Fibroblast of skin of scalp (primary cell): ENCODE measurements at places on chromosomes 7 and 10.
A peak's percentile ranks its signal among the peaks of the same experiment; 100 is the strongest.

DNA sequence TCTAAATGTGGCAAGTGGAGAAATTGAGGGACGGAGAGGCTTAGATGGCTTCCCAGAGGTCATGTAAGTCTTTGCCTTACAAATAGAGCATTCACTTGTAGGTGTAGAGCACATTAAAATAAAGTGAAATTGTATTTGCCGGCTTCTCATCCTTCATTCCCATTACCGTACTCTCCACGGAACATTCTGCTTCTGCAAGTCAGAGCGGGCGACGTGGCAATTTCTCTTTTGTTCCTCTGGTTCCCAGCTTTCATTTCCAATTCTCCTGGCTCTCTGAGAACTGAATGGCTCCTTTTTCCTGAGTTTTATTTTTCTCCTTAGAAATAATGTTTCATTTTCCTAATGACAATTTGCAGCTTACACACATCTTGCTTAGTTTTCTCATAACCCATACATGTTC, 51.3 kb upstream of the PFKP start:
- DNase-seq = no peak

DNA sequence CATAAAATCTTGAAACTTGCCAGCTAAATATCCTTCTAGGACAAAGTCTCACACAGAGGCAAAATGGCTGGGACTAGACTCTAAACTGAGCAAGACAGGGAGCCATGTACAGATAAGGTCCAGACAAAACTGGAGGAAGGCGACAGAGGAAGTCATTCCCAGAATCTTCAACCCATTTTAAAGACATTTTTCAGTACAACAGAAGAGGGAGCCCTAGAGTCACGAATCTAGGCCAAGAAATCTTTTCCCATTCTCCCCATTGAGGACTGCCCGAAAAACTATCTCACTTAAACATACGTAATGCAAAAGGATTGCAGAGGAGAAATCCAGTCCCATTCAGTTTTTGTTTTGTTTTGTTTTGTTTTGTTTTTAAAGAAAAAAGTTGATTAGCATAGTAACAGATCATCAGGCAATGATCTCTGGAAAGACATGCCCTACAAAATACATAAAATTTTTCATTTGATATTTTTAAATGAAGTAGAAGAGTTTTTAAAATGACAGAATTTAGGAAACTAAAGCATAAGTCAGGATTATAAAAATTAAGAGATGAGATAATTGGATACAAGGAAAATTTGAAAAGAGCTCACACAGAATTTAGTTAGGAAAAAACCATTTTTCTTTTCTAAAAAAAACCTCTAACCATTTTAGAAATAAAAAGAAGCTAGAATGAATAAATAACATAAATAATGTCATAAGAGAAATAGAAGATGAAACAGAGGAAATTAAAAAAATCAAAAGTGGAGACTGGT, 16.9 kb upstream of the PRF1 start:
- DNase-seq = peak; percentile 51

- no peak for DNase-seq
Observed at GRCh38 chr7:34417781-34418180, 240.2 kb upstream of the NPSR1 start.

DNA sequence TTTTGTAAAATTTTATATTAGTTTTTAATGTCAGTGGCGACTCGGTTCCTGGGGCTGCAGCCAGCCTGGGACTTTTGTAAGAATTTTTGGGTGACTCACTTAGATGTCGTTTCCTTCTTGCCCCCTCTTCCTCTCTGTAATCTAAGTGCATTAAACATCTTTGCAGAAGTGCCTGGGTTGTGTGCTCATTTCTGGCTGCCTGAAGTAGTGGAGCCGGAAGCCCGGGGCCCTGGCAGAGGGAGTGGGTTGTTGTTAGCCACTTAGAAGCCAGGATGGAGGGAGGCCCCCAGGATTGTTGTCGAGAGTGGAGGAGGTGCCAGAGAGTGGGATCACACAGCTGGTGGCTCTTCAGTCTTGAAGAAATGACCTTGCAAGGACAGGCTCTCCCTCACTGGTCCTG, 11.0 kb upstream of the TRIM8 start:
- peak; percentile 71 for DNase-seq

GRCh38 chr10:88565072-88565471, 18.0 kb downstream of the RNLS start:
- peak; percentile 47 for DNase-seq
